ENCODE measurements at places on chromosomes 13 and 19.
A peak's percentile ranks its signal among the peaks of the same experiment; 100 is the strongest.

DNA sequence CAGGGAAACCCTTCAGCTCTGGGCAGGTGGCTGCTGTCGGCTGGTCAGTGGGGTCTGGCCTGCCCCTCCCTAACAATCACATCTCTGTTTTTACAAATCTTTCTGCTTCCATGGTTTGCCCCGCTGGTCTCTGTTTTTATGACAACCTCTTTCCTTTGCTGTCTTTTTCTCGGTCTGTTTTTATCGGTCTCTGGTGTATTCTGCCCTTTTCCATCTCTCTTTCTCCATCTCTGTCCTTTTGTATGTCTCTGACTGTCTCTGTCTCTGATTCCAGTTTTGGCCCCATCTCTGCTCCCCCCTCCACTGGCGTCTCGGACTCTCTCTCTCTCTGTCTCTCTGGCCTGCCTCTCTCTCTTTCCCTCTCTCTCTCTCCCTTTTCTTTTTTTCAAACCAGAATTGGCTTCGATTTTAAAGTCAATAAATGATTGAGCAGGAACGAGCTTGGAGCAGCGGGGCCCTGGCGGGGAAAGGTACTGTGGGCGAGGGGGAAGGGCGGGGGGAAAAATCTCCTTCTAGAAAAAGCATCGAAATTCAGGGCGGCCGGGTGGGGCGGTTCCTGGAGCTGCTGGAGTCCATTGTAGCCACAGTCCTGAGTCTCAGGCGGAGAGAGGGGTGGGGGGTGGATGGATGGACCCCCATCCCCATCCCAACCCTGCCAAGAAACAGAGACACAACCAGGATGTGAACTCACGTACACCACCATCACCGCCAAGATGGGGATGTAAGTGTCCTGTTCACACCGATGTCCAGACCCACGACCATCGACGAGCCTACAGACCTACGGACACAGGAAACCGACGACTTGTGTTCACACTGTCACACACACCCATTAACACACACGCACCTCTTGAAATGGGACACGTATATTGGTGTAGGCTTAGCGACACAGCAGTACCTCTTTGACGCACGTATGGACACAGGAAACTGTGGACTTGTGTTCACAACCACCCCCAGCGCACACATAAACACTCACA, 3.0 kb downstream of the NFIX start:
- no peaks in the 10 kb centered on the region for H3K4me1 ChIP-seq
- no peak overlapping the region for H3K27ac ChIP-seq
- H3K36me3 ChIP-seq = no peaks in the 10 kb centered on the region
- H3K4me3 ChIP-seq = no peak overlapping the region
- no peak for DNase-seq
- peaks cover 91% of the 10 kb centered on the region for H3K27me3 ChIP-seq

DNA sequence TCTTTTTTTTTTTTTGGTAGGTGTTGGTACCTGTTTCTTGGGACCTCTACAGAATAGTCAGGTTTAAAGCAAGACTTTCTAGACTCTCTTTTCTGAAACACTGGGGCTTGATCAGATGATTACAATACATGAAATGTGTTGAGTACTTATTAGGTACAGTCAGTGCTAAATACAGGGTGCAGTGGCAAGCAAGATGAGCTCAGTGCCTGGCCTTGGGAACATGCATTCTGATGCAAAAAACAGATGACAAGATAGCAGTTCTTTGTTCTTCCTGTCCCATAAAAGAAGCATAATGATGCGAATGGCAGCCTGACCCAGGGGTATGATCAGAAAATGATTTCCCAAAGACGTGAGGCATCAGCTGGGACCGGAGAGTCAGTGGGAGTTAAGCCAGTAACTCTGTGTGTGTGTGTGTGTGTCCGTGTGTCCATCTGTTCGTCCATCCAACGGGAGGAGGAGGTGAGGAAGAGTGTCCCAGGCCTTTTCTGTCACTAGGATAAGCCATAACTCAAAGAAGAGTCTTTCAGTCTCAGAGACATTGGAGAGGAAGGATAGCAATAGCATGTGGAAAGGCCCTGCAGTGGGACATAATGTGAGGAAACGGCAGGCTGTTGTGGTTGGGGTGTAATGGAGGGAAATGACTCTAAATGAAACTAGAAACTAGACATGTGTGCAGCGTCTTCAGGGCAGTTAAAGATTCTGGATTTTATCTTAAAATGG, 32.2 kb downstream of the SLAIN1 start:
- DNase-seq = peak; percentile 67
- peaks cover 19% of the 10 kb centered on the region for H3K4me1 ChIP-seq
- no peak overlapping the region for H3K4me3 ChIP-seq

- H3K36me3 ChIP-seq = no peaks in the 10 kb centered on the region
- no peaks in the 10 kb centered on the region for H3K27me3 ChIP-seq
- DNase-seq = peak; percentile 75
These were observed at the start of gene POMP for GRCh38 chr13:28658796-28659620. TSS of gene POMP (plus strand) at chr13:28659130. CDS start at chr13:28659185, 55 bp downstream.

DNA sequence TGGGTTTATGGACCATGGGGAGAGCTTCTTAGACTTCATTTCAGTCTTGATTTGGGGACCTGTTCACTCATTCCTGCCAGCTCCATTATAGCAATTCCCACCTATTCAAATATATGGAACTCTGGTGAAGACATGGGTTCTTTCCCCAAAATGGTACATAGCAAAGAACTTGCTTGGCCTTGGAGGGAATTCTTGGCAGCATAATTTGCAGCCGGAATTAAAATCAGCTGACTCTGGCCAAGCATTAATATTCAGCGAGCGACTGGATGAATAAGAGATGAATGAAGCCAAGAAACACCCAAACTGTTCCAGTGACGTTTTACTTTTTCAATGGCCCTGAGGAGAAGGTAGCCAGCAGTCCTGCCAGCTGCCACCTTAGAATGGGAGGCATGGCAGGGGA, 88.4 kb upstream of the SOX1 start:
- H3K27ac ChIP-seq = no peak overlapping the region
- no peaks in the 10 kb centered on the region for H3K36me3 ChIP-seq
- no peak for DNase-seq
- H3K4me1 ChIP-seq = no peaks in the 10 kb centered on the region
- H3K27me3 ChIP-seq = no peaks in the 10 kb centered on the region
- H3K4me3 ChIP-seq = no peak overlapping the region

DNA sequence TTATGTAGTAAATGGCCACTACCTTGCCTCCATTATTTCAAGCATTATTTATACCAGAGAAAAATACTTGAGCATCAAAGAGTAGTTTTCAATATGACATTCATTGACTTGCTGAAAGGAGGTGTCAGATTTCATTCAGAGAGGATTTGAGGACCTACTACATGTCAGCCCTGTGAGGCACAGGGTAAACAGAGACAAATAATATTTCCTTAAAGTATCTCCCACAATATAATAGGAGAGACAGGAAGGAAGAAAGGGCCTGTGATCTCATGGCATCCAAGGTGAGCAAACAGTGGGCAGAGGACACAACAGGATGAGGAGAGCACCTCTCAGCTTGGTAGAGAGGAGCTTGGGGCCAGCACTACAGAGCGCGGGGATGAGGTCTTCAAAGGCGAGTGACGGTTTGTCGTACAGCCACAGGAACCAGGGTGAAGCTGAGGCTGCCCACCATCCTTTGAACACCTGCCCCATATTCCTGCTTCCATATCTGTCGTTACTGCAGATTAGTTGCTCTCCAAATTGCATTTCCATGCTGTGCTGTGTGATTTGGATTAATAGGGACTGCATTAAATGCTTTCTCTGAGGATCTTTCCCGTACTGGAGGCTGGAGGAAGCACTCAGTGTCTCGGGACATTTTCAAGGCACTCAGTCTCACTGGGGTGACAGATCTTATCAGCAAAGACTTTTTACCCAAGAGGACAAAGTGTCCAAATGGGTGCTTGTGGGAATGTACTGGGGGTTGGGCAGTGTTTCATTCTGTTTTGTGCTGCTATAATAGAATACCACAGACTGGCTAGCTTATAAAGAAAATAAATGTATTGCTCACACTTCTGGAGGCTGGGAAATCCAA, 59.2 kb downstream of the GJA3 start:
- no peaks in the 10 kb centered on the region for H3K27me3 ChIP-seq
- H3K4me1 ChIP-seq = no peaks in the 10 kb centered on the region
- no peak for DNase-seq
- H3K4me3 ChIP-seq = no peak overlapping the region
- H3K36me3 ChIP-seq = no peaks in the 10 kb centered on the region
- H3K27ac ChIP-seq = no peak overlapping the region

DNA sequence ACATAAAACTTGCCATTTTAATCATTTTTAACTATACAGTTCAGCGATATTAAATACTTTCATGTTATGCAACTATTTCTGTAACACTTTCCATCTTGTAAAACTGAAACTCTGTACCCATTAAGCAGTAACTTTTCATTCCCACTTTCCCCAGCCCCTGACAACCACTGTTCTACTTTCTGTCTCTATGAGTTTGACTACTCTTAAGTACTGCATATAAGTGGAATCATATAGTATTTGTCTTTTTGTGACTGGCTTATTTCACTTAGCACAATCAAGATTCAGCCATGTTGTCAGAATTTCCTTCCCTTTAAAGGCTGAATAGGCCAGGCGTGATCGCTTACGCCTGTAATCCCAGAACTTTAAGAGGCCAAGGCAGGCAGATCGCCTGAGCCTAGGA, 56.2 kb downstream of the ARHGAP35 start:
- no peak overlapping the region for H3K27ac ChIP-seq
- no peaks in the 10 kb centered on the region for H3K4me1 ChIP-seq
- H3K4me3 ChIP-seq = no peak overlapping the region

DNA sequence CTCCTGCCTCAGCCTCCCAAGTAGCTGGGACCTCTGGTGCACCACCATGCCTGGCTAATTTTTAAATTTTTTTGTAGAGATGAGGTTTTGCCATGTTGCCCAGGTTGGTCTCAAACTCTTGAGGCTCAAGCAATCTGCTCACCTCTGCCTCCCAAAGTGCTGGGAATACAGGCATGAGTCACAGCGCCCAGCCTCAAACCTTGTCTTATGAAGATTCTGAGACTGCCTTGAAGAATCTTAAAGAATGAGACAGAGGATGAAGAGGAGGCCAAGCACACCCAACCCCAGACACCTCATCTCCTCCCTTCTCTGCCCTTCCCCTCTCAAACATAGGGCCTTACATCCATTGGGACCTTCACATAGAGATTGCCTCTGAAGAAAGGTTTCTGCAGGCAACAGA, 179.7 kb downstream of the ABCC4 start:
- H3K27ac ChIP-seq = no peak overlapping the region
- no peaks in the 10 kb centered on the region for H3K36me3 ChIP-seq
- DNase-seq = no peak
- H3K4me3 ChIP-seq = no peak overlapping the region

DNA sequence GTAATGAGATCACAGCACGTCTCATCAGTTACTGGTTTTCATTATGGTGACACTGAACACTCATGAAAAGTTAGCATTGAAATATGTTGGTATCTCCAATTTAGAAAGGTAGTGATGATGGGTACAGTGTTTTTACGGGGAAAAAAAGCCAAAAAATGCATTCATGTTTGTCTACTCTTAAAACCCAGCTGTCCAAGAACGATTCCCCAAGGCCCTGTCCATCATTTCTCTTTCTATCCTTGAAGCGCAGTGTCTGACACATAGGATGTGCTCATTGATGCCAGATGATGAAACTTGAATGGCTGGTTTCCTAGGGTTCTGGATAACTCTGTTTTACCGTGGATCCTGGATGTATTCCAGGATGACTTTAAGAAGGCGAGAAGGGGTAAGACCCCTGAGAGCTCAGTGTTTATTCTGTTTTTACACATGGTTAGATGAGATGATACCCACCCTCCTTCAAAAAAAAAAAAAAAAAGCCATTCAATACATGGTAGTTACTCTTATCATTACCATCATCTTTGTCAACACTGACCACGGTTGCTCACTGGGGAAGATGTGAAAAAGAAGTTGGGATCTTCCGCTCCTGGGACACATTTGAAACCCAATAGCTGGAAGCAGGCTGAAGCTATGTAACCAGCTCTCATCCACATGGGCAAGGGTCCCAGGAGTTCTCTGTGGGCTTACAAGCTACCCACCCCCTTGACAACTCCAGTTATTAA, 22.5 kb downstream of the SERP2 start:
- H3K4me3 ChIP-seq = no peak overlapping the region
- H3K4me1 ChIP-seq = no peaks in the 10 kb centered on the region
- no peak for DNase-seq
- H3K27me3 ChIP-seq = no peaks in the 10 kb centered on the region
- H3K36me3 ChIP-seq = no peaks in the 10 kb centered on the region

- no peak overlapping the region for H3K4me3 ChIP-seq
- peaks cover 85% of the 10 kb centered on the region for H3K27me3 ChIP-seq
- DNase-seq = no peak
- no peaks in the 10 kb centered on the region for H3K4me1 ChIP-seq
These were observed 24.1 kb downstream of the ADGRL1 start for GRCh38 chr19:14181906-14182305.

- H3K36me3 ChIP-seq = no peaks in the 10 kb centered on the region
- H3K27me3 ChIP-seq = no peaks in the 10 kb centered on the region
- H3K4me1 ChIP-seq = no peaks in the 10 kb centered on the region
- no peak overlapping the region for H3K27ac ChIP-seq
These were observed 5.3 kb upstream of the GPR183 start for GRCh38 chr13:99312493-99312883.

GRCh38 chr13:110925023-110925612, 10.2 kb upstream of the ANKRD10 start:
- H3K27me3 ChIP-seq = no peaks in the 10 kb centered on the region
- H3K4me1 ChIP-seq = no peaks in the 10 kb centered on the region
- DNase-seq = no peak
- H3K4me3 ChIP-seq = no peak overlapping the region

DNA sequence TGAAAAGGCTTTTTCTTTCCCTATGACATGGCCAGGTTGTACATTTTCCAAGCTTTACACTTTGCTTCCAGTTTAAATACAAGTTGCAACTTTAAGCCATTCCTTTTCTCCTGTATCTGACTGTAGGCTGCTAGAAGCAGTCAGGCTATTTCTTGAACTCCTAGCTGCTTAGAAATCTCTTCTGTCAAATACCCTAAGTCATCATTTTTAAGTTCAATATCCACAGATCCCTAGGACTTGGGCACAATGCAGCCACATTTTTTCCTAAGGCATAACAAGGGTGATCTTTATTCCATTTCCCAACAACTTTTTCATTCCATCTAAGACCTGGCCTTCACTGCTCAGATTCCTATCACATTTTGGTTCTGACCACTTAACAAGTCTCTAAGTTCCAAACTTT, 142.7 kb upstream of the TUBA3C start:
- H3K4me1 ChIP-seq = no peaks in the 10 kb centered on the region
- H3K36me3 ChIP-seq = no peaks in the 10 kb centered on the region
- H3K27ac ChIP-seq = no peak overlapping the region
- no peaks in the 10 kb centered on the region for H3K27me3 ChIP-seq
- H3K4me3 ChIP-seq = no peak overlapping the region

DNA sequence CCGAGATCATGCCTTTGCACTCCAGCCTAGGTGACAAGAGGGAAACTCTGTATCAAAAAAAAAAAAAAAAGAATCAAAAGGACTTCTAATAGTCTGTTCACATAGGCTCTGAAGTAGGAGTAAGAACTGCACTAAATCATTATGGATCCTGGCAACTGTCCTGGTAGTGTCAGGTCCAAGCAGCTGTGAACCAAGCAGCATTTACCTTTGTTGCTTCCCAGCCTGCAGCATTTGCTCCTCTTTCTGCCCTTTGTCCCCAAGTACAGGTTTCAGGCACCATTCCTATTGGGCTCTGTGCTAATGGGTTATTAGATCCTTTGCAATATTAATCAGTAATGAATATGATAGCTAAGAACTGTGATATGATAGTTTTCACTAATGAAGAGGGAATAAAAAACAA, 77.4 kb upstream of the NBEA start:
- no peak overlapping the region for H3K4me3 ChIP-seq
- H3K27me3 ChIP-seq = no peaks in the 10 kb centered on the region
- no peaks in the 10 kb centered on the region for H3K4me1 ChIP-seq
- no peak for DNase-seq

- H3K27ac ChIP-seq = no peak overlapping the region
- H3K36me3 ChIP-seq = no peaks in the 10 kb centered on the region
- no peaks in the 10 kb centered on the region for H3K4me1 ChIP-seq
- H3K4me3 ChIP-seq = no peak overlapping the region
- no peak for DNase-seq
These were observed 12.5 kb upstream of the NCR1 start for GRCh38 chr19:54893406-54893805.

Data from MM.1S (cell line).